GM23338 (cell line): ENCODE measurements at places on chromosomes 4 and X. TPM values are rescaled to one million over a fixed set of nuclear protein-coding genes. Genes with fewer than 3 reads are reported as not detected.

DNA sequence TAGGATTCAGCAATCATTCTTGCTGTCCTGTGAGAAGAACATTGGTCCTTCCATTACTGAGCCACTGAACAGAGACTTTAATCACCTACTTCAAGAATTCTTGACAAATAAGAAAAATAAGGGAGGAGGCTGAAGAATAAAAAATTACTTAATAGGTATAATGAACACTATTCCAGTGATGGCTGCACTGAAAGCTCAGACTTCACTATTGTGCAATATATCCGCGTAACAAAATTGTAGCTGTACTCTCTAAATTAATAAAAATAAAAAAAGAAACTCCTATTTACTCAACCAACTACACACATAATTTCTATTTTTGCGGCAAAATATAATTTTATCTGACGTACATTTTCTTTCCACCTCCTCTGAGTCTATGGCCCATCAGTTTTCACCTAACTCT, 2441.0 kb downstream of the PCDH7 start:
- no peak overlapping the region for H3K27ac ChIP-seq
- H3K4me1 ChIP-seq = no peaks in the 10 kb centered on the region
- no peaks in the 10 kb centered on the region for H3K27me3 ChIP-seq

GRCh38 chrX:68681443-68681941, 34.0 kb downstream of the STARD8 start:
- no peak overlapping the region for H3K27ac ChIP-seq
- H3K36me3 ChIP-seq = no peaks in the 10 kb centered on the region

DNA sequence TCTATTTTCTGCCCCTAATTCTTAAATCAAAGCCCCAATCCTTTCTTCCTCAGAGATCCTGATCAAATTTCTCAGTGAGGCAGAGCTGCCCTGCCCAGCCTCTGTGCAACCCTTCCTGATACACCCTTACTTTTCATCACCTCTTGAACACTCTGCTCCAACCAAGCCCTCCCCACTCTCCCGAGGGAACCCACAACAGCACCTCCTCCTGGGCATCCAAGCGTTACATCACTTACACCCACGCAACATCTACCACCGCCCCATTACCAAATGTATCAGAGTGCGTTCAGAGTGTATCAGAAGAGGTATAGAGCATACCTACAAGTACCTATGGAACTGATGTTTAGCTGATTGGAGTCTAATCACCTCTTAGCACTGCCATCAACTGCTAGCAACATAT, 186.5 kb downstream of the RAP1GDS1 start:
- no peak overlapping the region for H3K4me3 ChIP-seq
- no peaks in the 10 kb centered on the region for H3K36me3 ChIP-seq
- H3K27ac ChIP-seq = no peak overlapping the region

The ABHD18 gene
- polyA plus RNA-seq = 7.1 and 7.2 TPM in 2 replicates

The SHOX gene
- 0.14 TPM in 1 of 2 replicates, not detected in the other for polyA plus RNA-seq
